ENCODE measurements at places on chromosomes 3 and 15.

DNA sequence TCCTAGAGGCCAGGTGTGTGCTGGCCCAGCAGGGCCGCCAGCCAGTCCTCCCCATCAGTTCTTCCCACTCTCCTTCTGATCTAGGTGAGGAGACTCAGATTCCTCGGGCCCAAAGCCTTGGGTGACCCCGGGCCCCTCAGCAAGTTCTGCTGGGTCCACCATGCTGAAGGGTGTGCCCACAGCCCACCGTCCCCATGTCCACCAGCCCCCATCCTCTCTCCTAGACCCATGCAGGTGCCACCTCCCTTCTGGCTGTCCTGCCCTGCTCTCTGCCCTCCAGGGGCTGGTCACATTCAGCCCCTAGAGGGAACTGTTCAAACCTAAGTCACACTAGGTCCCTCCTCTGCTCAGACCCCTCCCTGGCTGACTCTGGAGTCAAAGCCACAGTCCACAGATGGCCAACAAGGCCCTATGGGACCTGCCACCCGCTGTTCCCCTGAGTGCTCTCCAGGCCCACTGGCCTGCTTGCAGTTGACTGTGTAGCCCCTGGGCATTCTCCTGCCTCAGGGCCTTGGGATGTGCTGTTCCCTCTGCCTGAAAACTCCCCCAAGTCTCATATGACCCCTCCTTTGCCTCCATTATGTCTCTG is 878 bp upstream of the TLR9 start:
- DNase-seq: no peak

DNA sequence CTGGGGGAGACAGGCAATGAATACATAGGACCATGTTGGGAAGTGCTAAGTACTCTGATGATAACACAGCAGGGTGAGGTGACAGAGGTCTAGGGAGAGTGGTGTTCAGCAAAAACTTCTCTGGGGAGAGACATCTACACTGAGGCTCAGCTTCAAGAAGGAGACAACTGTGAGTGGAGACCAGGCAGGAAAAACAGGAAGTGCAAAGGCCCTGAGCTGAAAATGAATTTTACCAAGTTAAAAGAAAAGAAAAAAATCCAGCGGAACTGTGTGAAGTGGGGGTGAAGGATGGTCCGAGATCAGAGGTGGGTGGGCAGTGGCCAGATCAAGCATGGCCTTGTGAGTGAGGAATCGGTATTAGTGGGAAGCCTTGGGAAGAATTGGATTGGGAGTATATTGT is 110.1 kb upstream of the CLSTN2 start:
- no peak for DNase-seq

DNA sequence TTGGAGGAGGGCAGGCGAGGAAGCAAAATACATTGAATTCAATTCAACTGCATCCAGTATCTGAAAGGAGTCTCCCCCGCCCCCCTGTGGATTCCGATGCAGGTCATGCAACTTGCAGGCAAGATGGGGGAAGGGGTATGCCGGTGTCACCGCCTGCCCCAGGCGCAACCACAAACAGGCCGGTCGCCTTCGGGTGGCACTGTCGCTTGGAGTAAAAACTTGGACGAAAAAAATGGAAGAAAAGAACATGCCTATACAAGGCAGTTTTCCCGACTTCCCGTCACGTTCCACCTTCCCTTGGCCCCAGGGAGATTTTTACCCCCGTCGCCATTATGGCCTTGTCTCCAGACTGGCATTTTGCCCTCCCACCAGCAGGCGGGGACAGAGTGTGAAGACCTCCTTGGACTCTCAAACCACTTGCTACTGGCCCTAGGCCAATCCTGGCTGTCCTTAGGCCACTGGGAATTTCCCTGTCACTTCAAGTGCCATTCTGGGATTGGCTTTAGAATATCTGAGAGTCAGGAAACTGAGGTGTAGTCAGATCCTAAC is 1.6 kb upstream of the NTRK3 start:
- no peak for DNase-seq

- DNase-seq: no peak
Observed at GRCh38 chr3:13749063-13749764, 130.7 kb downstream of the WNT7A start.

DNA sequence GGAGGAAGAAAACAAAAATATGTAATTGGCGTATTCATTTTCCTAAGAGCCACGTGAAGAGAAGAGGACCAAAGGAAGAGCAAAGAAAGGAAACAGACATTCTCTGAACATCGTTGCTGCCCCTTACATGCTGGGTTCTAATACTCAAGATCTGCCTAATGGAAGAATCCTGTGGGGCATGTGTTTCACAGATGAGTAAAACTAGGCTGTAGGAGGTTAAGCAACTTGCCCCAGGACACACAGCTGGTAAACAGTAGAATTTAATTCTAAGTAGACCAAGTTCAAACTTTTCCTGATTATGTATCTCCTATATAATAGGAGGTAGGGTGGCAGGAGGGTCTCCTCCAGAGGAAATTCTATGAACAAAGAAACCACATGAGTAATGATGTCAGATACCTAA is 106.1 kb upstream of the TNFAIP8L3 start:
- DNase-seq: no peak

DNA sequence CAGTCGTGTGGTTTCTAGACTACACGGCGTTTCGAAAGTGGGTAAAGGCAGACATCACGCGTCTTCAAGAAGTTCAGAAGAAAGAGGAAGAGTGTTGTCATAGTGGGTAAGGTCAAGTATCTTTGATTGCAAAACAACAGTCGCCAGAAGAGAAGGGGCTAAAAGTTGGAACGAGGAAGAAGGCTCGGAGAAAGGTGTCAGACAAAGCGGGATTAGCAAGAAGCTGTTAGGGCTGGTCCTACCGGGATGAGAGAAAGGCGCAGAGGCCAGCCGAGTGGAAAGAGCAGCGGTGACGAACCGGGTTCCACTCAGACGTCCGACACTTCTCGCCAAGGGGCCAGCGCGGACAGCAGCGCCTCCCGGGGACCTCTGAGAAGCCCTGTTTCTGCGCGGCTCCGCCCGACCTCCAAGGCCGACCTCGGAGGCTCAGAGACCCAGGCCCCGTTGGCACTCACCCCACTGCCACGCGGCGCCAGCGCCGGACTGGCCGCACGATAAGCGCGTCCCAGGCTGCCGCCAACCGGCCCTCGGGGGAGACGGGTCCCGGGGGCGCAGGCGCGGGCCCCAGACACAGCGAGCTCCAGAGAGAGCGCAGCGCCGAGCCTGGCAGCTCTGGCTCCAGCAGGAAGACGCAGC is 436 bp downstream of the ADPGK start:
- DNase-seq: no peak

GRCh38 chr3:16171009-16171408 is 3.5 kb upstream of the GALNT15 start:
- DNase-seq: no peak

GRCh38 chr3:39291903-39292329 is 12.1 kb upstream of the CX3CR1 start:
- DNase-seq: peak; percentile 84

All from COLO829 (cell line).